ENCODE measurements at places on chromosomes 16 and 17.
A peak's percentile ranks its signal among the peaks of the same experiment; 100 is the strongest.

- DNase-seq = no peak
These were observed 801.6 kb upstream of the RBFOX1 start for GRCh38 chr16:6531067-6531466.

- peak; percentile 70 for DNase-seq
These were observed 32.0 kb upstream of the ABCA5 start for GRCh38 chr17:69358688-69359596.

- DNase-seq = peak; percentile 62
These were observed 181.2 kb upstream of the COX10 start for GRCh38 chr17:13888056-13888609.

DNA sequence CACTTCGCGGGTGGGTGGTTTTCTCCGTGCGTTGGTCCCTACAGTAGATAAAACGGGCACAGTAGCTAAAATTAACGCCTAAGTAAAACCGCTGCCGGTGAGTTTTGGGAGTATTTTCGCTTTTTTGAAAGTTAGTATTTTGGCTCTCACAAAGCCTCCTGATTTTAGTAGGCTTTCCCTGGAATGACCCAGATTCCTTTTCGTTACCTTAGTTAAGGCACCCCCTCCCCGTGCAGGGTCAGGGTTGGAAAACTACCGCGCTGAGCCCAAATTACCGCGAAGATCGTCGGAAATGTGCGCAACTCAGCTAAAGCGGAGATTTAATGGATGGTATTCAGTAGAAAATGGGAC lies 28.3 kb upstream of the ST6GALNAC1 start:
- no peak for DNase-seq

DNA sequence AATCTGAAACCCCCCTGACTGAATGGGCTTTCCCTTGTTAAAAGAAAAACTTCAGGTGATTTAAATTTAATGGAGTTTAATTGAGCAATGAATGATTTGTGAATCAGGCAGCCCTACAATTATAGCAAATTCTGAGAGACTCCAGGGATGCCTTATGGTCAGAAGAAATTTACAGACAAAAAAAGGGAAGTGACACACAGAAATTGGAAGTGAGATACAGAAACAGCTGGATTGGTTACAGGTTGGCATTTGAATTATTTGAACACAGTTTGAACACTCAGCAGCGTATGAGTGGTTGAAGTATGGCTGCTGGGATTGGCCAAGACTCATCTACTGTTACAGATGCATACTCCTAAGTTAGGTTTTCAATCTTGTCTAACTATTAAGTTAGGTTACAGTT lies 19.0 kb upstream of the CPHXL start:
- no peak for DNase-seq

DNA sequence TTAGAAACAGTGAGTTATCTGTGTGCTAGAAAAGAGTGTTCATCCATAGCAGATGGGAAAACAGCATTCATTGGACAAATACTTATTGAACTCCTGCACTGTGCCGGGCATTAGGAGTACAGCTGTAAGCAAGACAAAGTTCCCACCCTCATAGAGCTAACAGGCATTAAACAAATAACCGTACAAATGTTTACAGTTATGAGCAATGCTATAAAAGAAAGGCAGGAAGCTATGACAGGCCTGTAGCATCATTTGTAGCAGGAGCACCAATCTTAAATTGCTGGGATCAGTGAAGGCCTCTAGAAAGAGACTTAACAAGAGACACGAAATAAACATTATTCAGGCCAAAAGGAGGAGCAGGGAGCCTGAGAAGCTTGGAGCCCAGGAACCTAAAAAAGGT lies 15.6 kb downstream of the SDR42E1 start:
- no peak for DNase-seq

DNA sequence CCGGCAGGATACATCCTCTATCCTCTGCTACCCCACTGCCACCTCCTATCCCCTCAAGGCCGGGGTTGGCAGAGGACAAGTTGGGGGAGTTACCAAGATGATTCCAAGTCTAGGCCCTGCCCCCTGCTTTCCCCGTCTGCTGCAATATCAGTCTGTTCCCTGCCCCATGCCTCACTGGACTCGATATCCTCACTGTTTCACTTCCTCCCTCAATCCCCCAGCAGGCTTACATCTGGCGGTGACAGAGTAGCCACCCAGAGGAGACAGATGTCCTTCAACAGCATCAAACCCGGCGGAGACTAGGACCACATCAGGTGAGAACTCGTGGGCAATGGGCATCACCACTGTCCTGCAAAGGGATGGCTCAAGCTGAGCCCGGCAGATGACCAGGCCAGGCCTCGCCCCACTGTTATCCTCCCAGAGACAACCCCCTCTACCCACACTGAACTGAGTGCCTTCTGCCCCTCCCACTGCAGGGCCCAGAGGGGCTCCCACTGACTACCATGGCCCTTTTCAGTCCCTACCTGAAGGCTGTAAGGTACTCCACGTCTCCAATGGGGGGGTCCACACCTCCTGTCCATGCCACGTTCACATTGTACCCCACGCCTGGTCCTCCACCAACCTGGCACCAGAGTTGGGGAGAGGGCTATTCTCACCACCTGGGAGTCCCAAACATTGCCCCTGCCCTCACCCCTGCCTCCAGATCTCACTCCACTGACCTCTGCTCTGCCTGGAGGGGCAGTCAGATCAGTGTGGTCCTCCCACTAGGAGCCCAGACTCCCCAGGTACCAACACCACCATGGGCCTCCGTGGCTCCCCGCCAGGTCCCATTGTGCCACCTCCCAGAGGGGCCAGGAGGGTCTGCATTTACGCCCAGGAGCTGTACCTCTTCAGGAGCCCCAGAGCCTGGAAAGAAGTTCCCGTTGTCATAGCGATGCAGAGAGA lies 9.6 kb downstream of the G6PC3 start:
- DNase-seq = peak; percentile 24

GRCh38 chr16:68267612-68268405 lies 3.5 kb downstream of the SLC7A6 start:
- DNase-seq = peak; percentile 38

GRCh38 chr16:27317320-27317719 lies 3.5 kb downstream of the IL4R start:
- peak; percentile 53 for DNase-seq

GRCh38 chr17:8243827-8244226 lies 4.0 kb downstream of the CTC1 start:
- DNase-seq = no peak

Measured in kidney (tissue), 22 donors.